Nephron progenitor cell (in vitro differentiated cells): ENCODE measurements at places on chromosomes 11 and 22.

DNA sequence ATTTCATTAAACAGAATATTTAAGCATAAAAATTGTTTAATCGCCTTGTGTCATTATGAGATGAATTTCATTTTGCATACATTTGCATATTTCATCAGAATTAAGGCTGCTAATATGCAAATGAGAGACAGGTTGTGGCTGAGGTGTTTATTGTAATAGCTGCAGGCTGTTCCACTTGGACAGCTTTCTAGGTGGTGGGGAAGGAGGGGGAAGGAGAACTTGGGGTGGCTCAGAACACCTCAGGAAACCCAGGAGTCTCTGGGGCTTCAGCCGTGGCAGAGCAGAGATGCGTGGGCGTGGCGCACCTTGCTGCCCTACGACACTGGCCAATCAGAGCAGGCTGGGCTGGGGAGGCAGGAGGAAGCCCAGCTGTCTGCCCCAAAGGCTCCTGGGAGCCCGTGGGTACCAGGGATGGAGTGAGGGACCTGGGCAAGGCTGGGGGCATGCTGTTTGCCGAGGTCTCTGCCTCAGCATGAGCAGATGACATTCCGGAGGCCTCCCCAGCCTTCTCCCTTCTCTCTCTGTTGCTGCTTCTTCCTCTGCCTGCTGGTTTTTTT, 542.9 kb downstream of the MN1 start:
- DNase-seq = no peak

- no peak for DNase-seq
Measured at GRCh38 chr22:49660794-49661781, 166.6 kb downstream of the BRD1 start.

DNA sequence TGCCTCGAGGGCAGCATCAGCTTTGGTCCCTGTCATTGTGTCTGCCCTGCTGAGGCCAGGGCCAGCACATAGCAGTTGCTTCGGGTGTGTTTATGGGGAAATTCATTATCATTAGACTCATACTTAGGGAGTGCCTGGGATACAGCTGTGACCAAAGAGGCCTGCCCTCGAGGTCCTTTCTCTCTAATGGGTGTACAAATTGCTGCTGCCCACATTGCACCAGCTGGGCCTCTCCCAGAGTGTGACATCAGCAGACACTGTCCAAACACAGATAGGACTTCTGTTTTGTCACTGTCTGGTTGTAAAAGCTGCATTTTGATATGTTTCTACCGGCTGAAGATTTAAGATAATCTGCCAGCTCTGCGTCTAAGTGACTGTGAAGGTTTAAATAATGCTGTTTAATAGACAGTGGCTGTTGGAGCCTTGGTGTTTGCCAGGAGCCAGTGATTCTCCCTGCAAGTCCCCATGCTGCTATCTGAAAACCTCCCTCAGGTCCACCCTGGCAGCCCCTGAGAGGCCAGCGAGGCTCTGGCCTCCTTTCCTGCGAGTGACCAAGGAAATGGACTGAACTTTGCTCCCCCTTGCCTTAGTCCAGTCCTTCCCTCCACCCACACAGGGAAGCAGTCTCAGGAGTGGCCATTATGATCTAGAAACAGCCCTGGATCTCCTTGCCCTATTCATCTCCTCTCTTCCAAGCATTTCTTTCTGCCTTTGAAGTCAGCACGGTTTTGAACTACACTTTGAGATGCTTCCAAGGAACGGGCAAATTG, 505.2 kb downstream of the TBC1D22A start:
- no peak for DNase-seq

DNA sequence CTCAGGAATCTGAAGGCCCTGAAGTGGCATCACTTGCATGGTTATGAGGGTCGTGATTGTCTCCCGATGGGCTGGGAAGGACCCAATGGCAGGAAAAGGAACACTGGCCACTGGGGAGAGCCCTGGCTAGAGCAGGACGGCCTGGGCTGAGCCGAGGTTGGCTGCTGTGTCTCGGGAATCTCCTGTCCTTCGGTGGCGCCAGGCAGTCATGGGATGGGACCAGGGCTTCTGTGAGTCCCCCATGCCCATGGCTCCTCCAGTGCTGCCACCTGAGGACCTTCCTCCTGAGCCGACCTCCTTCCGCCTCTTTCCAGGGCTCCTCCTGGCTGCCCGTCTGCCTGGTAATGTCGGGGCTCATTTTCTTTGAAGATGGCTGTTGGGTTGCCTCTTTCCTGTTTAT, 1394.0 kb downstream of the BRD1 start:
- DNase-seq = no peak

DNA sequence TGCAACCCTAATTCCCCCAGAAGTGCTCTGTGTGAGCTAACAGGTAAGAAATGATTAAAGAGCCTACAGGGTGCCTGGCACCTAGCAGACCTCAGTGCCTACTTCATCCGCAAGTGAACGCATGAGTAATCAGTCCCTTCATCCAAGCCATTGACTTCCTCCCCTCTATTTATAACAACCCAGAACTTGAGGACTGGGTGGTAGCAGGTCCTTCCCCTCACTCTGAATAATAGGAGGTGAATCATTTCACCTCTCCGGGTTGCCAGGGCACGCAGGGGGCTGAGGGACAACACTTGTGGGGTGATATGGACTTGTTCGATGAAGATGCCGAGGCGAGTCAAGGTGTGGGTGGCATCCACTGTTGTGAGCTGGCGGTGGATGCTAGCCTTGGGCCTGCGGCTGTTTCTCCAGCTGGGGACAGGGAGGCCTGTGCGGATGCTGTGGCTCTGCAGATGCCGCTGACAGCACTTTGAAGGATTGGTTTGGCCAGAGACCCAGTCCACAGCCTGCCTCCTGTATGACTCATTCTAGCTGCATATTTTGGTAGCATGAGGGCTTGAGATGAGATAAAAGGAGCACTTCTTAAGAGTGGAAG, 11.7 kb upstream of the SORL1-AS1 start:
- peak; percentile 19 for DNase-seq

- no peak for DNase-seq
Measured at GRCh38 chr11:68325183-68325906, 13.0 kb downstream of the LRP5 start.

- no peak for DNase-seq
Measured at GRCh38 chr11:44596525-44597276, 31.2 kb downstream of the CD82 start.

- no peak for DNase-seq
Measured at GRCh38 chr11:112160091-112160848, 3.6 kb downstream of the IL18 start.

GRCh38 chr22:31227186-31227585, 15.1 kb downstream of the LIMK2 start:
- DNase-seq = no peak

- DNase-seq = no peak
Measured at GRCh38 chr22:27906241-27906640, 12.8 kb downstream of the PITPNB start.

DNA sequence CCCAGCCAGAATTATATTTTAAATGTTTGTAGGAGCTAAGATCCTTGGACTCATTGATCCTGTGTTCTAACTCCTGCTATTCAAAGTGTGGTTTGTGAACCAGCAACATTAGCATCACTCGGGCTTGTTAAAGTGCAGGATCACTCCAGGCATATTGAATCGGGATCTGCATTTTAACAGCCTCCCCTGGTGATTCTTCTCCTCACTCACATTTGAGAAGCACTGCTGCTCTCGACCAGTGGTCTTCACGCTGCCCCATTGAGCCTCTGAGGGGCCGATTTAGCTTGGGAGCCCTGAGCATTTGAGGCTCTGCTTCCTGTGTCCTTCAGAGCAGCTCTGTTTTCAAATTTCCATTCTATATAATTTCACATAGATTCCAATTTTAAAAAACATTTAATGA, 10.9 kb downstream of the MADD start:
- no peak for DNase-seq
